Fibroblast of lung (primary cell): ENCODE measurements at places on chromosomes 3 and 15. TPM values are rescaled to one million over a fixed set of nuclear protein-coding genes. Genes with fewer than 3 reads are reported as not detected.

Gene EPHB3
- 3.9 and 7.6 TPM in 2 replicates for total RNA-seq

Gene OCA2
- total RNA-seq = not detected in 2 replicates

Gene PLA2G4E
- not detected in 2 replicates for total RNA-seq

Gene CMTM8
- total RNA-seq = under 0.01 and 0.26 TPM in 2 replicates

Gene CHL1
- 0.33 and 2.1 TPM in 2 replicates for total RNA-seq

Gene ADAMTS17
- total RNA-seq = under 0.01 and 0.17 TPM in 2 replicates

Gene STXBP5L
- not detected in 2 replicates for total RNA-seq

Gene PBRM1
- total RNA-seq = 97.3 and 112 TPM in 2 replicates

Gene FBXO40
- total RNA-seq = not detected in 2 replicates

Gene PTX3
- total RNA-seq = 464 and 549 TPM in 2 replicates

Gene SMCO1
- not detected in 2 replicates for total RNA-seq

DNA sequence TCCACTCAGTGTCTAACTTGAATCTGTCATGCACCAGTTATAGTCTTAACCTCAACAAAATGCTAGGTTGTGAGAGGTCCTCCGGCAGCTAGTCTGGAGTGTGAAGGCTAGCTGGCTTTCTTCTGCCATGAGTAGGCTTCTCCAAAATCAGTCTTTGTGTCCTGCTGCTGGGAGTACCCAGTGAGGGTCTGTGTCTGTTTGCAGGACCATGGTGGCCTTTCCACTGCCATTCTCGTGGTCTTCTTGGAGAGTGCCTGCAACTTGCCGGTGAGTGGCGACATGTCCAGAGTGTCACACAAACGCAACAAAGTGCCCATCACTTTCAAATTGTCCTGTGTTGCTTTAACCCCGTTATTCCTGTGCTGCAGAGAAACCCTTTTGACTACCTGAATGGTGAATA is 34.0 kb downstream of the ESYT3 start:
- no peaks in the 10 kb centered on the region for H3K4me1 ChIP-seq
- H3K27me3 ChIP-seq = no peaks in the 10 kb centered on the region
- DNase-seq = no peak
- H3K4me3 ChIP-seq = no peak overlapping the region

GRCh38 chr3:194654443-194654842 is 17.5 kb downstream of the LSG1 start:
- H3K4me1 ChIP-seq = no peaks in the 10 kb centered on the region
- no peak overlapping the region for H3K27ac ChIP-seq
- no peak overlapping the region for H3K4me3 ChIP-seq
- peaks cover 14% of the 10 kb centered on the region for H3K36me3 ChIP-seq

- peak; percentile 27 for DNase-seq
- H3K4me1 ChIP-seq = no peaks in the 10 kb centered on the region
- H3K27ac ChIP-seq = no peak overlapping the region
- H3K27me3 ChIP-seq = no peaks in the 10 kb centered on the region
These were observed 27.3 kb downstream of the SLMAP start for GRCh38 chr3:57783186-57784088.

DNA sequence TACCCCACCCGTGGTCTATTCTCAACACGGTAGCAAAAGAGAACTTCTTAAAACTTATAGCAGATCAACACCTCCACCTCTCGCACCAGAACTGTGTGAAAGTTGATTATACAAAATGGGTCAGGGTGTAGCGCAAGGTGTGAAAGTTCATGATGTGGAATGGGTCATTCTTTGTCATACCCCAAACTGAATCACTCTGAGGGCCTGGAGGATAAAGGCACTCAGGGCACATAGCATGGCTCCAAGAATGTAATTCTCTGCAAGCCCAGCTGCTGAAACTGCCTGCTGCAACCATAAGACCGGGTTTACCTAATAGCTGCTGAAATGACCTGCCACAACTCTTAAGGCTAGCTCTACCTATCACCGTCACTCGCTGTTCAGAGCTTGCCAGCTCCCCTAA is 70.0 kb downstream of the FOXP1 start:
- no peaks in the 10 kb centered on the region for H3K36me3 ChIP-seq
- H3K4me3 ChIP-seq = no peak overlapping the region
- no peaks in the 10 kb centered on the region for H3K4me1 ChIP-seq
- no peak for DNase-seq
- no peaks in the 10 kb centered on the region for H3K27me3 ChIP-seq

DNA sequence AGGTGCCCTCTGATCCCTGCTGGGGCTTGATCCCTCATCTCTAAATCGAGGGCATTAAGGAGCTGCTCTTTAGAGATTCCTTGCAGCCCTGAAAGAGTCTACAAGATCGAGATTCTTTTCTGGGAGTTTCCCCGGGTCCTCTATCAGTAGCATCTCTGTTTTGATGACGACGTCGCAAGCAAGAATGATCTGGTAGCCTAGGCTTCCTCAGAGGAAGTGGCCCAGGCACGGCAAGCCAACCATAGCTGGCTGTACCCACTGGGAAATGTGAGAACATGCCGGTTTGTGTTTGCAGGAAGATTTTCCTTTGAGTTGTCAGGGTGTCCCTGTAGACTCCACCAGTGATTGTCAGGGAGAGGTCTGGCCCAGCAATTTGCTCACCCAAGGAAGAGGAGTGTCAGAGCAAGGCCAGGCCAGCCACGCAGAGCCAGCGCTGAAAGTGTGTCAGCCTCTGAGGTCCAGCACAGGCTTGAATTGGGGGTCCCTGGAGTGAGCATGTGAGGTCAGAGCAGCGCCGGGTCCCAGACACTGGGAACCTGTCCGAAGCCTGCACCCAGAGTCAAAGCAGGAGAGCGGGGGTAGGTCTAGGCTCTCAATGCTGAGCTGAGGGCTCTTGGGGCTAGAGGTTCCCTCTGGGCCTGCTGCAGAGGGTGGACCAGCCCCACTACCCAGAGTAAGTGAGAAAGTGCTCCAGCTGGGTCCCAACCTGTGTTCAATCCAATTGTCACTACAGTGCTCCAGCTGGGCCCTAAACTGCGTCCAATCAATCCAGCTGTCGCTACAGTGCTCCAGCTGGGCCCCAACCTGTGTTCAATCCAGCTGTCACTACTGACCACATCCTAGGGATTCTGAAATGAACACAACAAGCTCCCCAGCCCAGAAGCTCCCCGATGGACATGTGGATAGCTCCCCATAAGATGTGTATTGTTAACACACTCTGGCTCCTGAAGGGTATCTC is 95.7 kb downstream of the CHDH start:
- no peak overlapping the region for H3K27ac ChIP-seq
- no peaks in the 10 kb centered on the region for H3K27me3 ChIP-seq
- H3K4me3 ChIP-seq = no peak overlapping the region
- no peaks in the 10 kb centered on the region for H3K36me3 ChIP-seq
- no peak for DNase-seq

DNA sequence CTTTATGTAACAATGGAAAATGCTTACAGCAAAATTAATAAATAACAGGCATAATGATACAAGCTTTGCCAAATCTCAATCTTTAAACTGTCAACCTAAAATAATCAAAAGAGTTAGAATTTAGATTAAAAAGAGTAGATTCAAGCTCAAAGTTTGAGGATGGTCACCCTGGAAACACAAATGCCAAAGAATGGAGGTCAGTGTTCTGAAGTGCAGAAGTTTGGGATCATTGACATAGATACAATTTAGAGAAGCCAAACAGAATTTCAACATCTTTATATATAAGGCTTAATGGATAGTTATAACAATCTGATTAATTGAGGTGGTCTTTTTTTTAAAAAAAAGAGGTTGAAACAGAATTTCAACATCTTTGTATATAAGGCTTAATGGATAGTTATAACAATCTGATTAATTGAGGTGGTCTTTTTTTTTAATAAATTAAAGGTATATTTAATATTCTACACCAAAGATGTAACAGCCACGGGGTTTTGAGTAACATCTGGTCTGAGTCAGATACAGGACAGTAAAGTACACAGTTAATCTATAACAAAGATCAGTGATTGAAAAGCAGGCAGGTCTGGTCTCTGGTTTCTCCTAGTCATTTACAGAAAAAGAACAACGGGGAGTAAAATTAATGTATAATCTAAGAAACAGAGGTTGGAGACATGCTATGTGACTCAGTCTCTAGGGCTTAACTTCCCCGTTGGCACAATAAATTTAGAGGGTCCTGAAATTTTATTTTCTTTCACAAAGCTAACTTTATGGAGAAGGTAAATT is 490.7 kb downstream of the GBE1 start:
- H3K4me1 ChIP-seq = no peaks in the 10 kb centered on the region
- no peak overlapping the region for H3K27ac ChIP-seq
- no peaks in the 10 kb centered on the region for H3K27me3 ChIP-seq
- DNase-seq = no peak
- no peaks in the 10 kb centered on the region for H3K36me3 ChIP-seq

DNA sequence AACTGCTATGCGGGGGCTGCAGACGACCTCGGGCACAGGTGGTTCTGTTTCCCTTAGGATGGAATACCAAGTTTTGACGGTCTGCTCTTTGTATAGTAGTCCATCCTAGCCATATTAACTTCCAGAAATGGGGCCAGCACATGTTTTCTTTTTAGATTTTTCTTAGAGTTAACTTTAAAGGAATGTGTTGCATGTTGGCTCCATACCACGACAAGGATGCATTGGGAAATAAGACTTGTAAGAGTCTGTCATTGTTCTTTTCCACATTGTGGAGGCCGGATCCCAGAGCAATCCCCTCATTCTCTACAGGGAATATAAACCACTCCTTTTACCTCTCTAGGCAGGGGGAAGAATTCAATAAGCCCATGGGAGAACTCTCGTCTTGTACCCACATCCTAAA is 87.1 kb upstream of the PLSCR4 start:
- no peak overlapping the region for H3K4me3 ChIP-seq
- H3K27me3 ChIP-seq = no peaks in the 10 kb centered on the region
- H3K27ac ChIP-seq = no peak overlapping the region
- H3K36me3 ChIP-seq = no peaks in the 10 kb centered on the region
- no peak for DNase-seq
- peaks cover 6% of the 10 kb centered on the region for H3K4me1 ChIP-seq

DNA sequence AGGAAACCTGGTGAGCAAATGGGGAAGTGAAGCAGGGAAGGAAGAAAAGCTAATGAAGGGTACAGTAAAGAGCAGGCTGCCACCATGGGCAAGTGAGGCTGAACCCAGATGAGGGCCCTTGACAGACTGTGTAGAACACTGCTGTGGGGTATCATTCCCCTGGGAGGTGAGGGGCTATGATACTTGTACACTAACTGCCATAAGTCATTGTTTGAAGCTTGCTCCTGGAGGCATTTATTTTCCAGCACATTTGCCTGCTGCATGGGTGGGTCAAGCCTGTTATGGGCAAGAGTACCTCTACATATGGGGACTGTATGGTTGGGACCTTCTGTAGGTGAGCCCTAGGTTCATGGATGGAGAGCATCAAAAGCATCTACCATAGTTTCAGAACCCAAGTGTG is 57.4 kb downstream of the POMGNT2 start:
- H3K27me3 ChIP-seq = no peaks in the 10 kb centered on the region
- H3K36me3 ChIP-seq = no peaks in the 10 kb centered on the region
- H3K4me1 ChIP-seq = no peaks in the 10 kb centered on the region

DNA sequence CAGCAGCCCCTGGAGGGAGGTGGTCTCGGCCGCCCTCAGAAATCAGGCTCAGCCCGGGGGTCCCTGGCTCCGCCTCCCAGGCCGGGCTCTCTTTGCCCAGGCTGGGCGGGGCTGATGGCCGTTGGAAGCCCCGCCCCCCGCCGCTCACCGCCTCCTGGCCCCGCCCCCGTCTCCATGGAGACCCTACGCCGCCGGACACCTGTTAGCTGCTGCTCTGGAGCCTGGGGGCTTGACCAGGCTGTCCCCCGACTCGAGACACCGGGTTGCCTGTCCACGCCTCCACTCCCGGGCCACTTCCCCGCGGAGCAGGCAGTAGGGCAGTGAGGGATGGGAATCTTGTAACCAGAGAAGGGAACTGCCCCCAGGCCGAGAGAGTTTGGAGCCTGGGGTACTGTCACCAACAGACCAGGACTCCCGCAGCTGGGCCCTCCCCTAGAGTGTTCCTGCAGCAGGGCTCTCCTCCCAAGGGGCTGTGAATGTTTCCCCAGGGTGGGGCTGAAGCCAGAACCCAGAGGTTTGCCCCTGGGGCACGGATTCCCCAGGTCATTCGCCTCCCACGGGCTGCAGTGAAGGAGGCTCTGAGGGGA is 27.8 kb upstream of the RPL32 start:
- no peak for DNase-seq
- peaks cover 5% of the 10 kb centered on the region for H3K27me3 ChIP-seq
- no peaks in the 10 kb centered on the region for H3K36me3 ChIP-seq
- no peaks in the 10 kb centered on the region for H3K4me1 ChIP-seq
- H3K4me3 ChIP-seq = no peak overlapping the region
- no peak overlapping the region for H3K27ac ChIP-seq

- no peaks in the 10 kb centered on the region for H3K27me3 ChIP-seq
- H3K4me3 ChIP-seq = no peak overlapping the region
- no peak for DNase-seq
- H3K4me1 ChIP-seq = no peaks in the 10 kb centered on the region
- H3K27ac ChIP-seq = no peak overlapping the region
- no peaks in the 10 kb centered on the region for H3K36me3 ChIP-seq
These were observed 56.9 kb upstream of the VGLL3 start for GRCh38 chr3:87047852-87048251.

- H3K36me3 ChIP-seq = no peaks in the 10 kb centered on the region
- H3K4me1 ChIP-seq = no peaks in the 10 kb centered on the region
- no peaks in the 10 kb centered on the region for H3K27me3 ChIP-seq
These were observed 463.5 kb upstream of the RASGRP1 start for GRCh38 chr15:39028069-39028468.

- no peak overlapping the region for H3K27ac ChIP-seq
- no peak for DNase-seq
- no peak overlapping the region for H3K4me3 ChIP-seq
- H3K4me1 ChIP-seq = no peaks in the 10 kb centered on the region
These were observed 274.3 kb downstream of the TJP1 start for GRCh38 chr15:29548006-29548405.

GRCh38 chr15:73346735-73347312 is 21.9 kb downstream of the HCN4 start:
- peak; percentile 27 for DNase-seq
- no peak overlapping the region for H3K4me3 ChIP-seq

DNA sequence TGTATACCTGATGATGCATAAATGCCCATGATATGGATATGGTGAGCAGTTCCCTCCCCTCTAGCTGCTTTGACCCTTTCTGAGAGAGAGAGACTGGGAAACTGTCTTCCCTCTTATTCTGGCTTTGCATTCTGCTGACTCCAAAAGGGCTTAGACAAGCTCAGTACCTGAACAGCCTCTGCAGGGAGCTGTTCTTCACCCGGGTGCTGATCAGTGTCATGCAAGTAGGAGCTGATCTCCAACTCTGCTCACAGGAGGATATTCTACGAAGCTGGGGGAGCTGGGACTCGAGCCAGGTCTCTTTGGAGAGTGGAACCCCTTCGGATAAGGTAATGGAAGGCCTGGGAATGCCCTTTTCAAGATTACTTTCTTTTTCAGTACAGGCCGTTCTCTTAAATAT is 237.1 kb downstream of the RYR3 start:
- no peaks in the 10 kb centered on the region for H3K36me3 ChIP-seq
- no peak overlapping the region for H3K27ac ChIP-seq
- no peak overlapping the region for H3K4me3 ChIP-seq
- no peaks in the 10 kb centered on the region for H3K27me3 ChIP-seq
- peak; percentile 45 for DNase-seq
- H3K4me1 ChIP-seq = no peaks in the 10 kb centered on the region

GRCh38 chr3:124837730-124838186 is 49.4 kb downstream of the ITGB5 start:
- H3K4me3 ChIP-seq = no peak overlapping the region
- H3K36me3 ChIP-seq = no peaks in the 10 kb centered on the region
- peak; percentile 82 for DNase-seq
- peak overlapping the region; percentile 72 for H3K27ac ChIP-seq
- H3K4me1 ChIP-seq = peaks cover 35% of the 10 kb centered on the region
